ENCODE measurements at places on chromosomes 2 and 18.

DNA sequence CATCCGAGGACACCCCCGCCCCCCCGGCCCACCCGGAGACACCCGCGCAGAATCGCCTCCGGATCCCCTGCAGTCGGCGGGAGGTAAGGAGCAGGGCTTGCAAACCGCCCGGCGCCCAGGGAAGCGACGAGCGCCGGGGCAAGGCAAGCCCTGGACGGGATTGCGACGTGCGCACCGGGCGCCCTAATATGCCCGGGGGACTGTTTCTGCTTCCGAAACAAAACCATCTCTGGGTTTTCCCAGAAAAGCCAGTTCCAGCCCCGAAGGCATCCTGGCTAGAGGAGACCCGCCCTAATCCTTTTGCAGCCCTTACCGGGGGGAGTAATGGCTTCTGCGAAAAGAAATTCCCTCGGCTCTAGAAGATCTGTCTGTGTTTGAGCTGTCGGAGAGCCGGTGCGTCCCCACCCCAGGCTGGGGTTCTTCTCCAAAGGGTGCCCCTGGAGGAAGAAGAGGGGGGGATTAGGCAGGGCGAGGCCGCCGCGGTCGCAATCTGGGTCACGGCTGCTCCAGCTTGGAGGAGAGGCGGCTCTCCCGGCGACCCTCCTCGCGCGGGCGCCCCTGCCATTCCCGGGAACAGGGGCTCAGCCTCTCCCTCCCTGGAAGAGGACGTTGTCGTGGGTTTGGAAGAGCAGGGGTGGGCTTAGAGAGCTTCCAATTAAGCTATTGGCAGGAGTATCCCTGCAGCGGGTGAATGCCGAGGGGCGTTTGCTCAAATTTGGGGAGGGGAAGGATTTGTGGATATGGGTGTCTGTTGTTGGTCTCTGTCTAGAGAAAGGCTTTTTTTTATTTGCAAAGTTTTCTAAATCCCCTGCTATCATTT is 521 bp downstream of the MYCN start:
- no peak overlapping the region for H3K4me3 ChIP-seq
- H3K4me1 ChIP-seq, result peaks cover 19% of the 10 kb centered on the region
- H3K27me3 ChIP-seq, result peaks cover 11% of the 10 kb centered on the region

GRCh38 chr2:60320724-60321123 is 232.7 kb downstream of the BCL11A start:
- DNase-seq, result no peak
- H3K27ac ChIP-seq, result no peak overlapping the region
- H3K4me1 ChIP-seq, result no peaks in the 10 kb centered on the region

GRCh38 chr2:31266804-31267203 is 32.9 kb downstream of the EHD3 start:
- no peaks in the 10 kb centered on the region for H3K4me1 ChIP-seq
- H3K27me3 ChIP-seq, result no peaks in the 10 kb centered on the region
- H3K36me3 ChIP-seq, result no peaks in the 10 kb centered on the region
- DNase-seq, result no peak
- no peak overlapping the region for H3K4me3 ChIP-seq
- H3K27ac ChIP-seq, result no peak overlapping the region

DNA sequence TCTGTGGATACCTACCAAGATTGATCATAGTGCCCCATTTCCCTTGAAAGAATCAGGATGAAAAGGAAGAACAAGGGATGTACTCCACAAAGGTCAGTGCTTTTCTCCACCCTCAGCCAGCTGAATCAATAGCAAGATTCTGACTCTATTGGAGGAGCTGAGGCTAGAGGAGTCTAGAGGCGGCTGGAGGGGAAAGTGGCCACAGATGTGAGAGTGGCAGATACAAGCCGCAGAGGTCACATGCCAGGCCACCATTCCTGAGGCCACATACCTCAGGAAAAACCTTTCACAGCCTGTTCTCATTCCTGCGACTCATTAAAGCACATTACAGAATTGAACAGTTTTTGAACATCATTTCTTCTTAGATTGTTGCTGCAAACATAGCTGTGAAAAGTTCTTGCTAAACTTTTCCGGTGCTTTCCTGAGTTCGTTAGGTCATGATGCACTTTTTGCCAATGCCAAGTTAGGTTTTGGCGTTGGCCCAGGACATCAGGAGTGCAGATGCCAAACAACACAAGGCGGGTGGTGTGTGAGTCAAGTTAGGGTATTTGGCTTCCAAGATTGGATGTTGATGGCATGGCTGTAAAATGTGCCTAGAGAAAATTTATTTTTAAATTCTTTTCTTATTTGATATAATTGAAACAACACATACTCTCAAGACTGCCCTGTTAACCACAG is 160.7 kb upstream of the SP5 start:
- H3K36me3 ChIP-seq, result no peaks in the 10 kb centered on the region
- H3K4me1 ChIP-seq, result no peaks in the 10 kb centered on the region
- H3K27me3 ChIP-seq, result no peaks in the 10 kb centered on the region
- H3K4me3 ChIP-seq, result no peak overlapping the region
- no peak for DNase-seq

- H3K27me3 ChIP-seq, result no peaks in the 10 kb centered on the region
- no peaks in the 10 kb centered on the region for H3K4me1 ChIP-seq
- no peaks in the 10 kb centered on the region for H3K36me3 ChIP-seq
Measured at GRCh38 chr18:57909620-57910019, 106.5 kb upstream of the ATP8B1 start.

DNA sequence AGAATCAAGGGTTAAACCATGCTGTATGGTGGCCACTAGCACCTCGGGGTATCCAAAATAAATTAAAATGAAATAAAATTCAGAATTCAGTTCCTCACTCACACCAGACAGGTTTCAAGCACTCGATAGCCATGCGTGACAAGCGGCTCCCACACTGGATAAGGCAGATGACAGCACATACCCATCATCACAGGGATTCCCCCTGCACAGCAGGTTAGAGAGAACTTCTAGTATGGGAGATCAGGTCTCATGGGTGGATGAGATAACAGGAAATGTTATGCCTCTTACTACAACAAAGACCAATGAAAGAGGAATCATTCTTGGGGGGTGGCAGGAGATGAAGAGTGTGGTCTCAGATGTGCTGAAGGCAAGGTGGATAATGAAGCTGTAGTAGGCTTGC is 121.9 kb upstream of the ACAA2 start:
- no peak overlapping the region for H3K4me3 ChIP-seq
- DNase-seq, result no peak
- no peaks in the 10 kb centered on the region for H3K27me3 ChIP-seq
- H3K4me1 ChIP-seq, result no peaks in the 10 kb centered on the region
- no peak overlapping the region for H3K27ac ChIP-seq

DNA sequence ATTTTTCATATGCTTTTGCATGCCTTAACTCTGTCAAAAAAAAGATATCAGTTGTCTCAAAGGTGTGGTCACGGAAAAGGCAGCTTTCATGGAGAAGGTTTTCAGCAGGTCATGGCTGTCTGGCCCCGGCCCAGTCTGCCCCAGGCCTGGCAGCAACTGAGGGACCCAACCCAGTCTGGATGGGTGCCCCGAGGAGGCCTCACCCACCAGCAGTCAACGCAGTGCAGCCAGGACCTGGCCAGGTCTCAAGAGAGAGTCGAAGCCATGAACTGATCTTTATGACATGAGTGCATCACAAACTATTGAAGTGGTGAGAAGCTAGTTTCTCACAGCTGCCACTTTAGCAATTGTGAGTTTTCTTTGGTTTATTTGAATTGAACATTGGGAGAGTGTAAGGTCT is 7.9 kb downstream of the TUBB6 start:
- no peaks in the 10 kb centered on the region for H3K27me3 ChIP-seq
- H3K4me1 ChIP-seq, result no peaks in the 10 kb centered on the region
- no peak overlapping the region for H3K27ac ChIP-seq
- no peak for DNase-seq
- H3K4me3 ChIP-seq, result no peak overlapping the region

DNA sequence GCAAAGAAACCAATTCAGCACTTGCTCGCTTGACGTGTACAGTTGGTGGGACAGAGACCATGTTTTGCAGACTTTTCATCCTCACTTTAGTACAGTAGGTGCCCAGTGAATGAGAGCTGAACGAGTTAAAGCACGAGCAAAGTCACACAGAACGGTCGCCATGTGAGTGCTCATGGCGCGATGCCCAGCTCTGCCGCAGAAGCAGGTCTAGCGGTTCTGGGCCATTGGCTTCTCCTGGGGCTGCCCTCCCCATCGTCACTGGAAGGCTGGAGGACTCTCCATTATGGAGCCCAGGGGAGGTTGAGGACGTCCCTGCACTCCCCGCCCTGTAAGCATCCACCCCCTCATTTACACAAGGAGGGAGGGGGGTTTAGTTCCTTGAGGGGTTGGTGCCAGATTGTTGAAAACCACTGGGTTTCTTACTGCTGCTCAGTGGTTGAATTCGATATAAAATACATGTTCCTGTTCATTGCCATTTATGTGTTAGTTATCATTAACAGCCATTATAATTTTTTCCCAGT is 24.9 kb downstream of the PTGR3 start:
- no peak overlapping the region for H3K27ac ChIP-seq
- H3K27me3 ChIP-seq, result no peaks in the 10 kb centered on the region
- H3K4me3 ChIP-seq, result no peak overlapping the region

DNA sequence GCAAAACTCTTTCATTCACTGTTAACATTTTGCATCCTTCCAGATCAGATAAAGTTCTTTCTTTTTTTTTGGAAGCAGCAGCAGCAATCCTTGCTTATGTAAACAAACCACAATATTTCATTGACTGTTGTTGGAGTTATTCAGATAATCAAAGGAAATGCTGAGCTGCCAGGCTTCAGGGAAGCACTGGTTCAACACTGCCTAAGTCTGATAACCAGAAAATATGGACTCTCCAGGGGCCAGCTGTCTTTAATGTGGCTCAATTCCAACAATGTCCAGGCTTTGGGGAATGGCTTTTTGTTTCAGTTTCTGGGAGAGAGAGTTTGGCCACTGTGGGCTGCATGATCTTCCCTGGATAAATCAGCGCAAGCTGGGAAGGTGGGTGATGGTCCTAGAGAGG is 354.3 kb downstream of the AKAIN1 start:
- no peaks in the 10 kb centered on the region for H3K27me3 ChIP-seq
- H3K27ac ChIP-seq, result no peak overlapping the region
- H3K36me3 ChIP-seq, result no peaks in the 10 kb centered on the region

- no peaks in the 10 kb centered on the region for H3K36me3 ChIP-seq
- H3K27me3 ChIP-seq, result no peaks in the 10 kb centered on the region
- no peak within 1 kb of the TSS for H3K4me3 ChIP-seq
- no peak within 1 kb of the TSS for H3K27ac ChIP-seq
- no peaks in the 10 kb centered on the region for H3K4me1 ChIP-seq
Measured at GRCh38 chr2:165469417-165469816, at the start of gene CSRNP3. Gene CSRNP3 (plus strand): TSS chr2:165469698. CDS start chr2:165595066, 125,368 bp downstream.

DNA sequence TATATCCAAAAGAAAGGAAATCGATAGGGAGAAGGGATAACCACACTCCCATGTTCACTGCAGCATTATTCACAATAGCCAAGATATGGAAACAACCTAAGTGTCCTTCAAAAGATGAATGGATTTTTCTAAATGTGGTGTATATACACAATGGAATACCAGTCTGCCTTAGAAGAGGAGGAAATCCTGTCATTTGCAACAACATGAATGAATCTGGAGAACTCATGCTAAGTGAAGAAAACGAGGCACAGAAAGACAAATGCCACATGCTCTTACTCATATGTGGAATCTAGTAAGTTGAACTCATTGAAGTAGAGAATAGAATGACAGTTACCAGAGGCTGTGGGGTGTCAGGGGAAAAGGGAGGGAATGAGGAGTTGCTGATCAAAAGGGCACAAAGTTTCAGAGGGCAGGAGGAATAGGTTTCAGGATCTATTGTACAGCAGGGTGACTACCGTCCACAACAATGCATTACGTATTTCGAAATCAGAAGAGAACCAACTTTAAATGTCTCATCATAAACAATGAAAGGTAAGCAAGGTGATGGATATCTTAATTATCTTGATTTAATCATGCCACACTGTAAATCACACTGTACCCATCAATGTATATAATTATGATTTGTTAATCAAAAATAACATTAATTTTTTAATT is 46.1 kb downstream of the SIGLEC15 start:
- H3K4me1 ChIP-seq, result peaks cover 8% of the 10 kb centered on the region
- no peak for DNase-seq
- H3K27ac ChIP-seq, result no peak overlapping the region
- no peaks in the 10 kb centered on the region for H3K27me3 ChIP-seq
- peaks cover 58% of the 10 kb centered on the region for H3K36me3 ChIP-seq

GRCh38 chr2:223102040-223102400 is 50.0 kb downstream of the KCNE4 start:
- no peak overlapping the region for H3K27ac ChIP-seq
- H3K4me1 ChIP-seq, result no peaks in the 10 kb centered on the region

GRCh38 chr2:121722479-121722878 is 14.2 kb downstream of the NIFK start:
- no peak for DNase-seq
- H3K36me3 ChIP-seq, result peaks cover 13% of the 10 kb centered on the region
- no peak overlapping the region for H3K4me3 ChIP-seq
- no peak overlapping the region for H3K27ac ChIP-seq
- H3K27me3 ChIP-seq, result no peaks in the 10 kb centered on the region

- peak overlapping the region; percentile 62 for H3K27ac ChIP-seq
- peaks cover 42% of the 10 kb centered on the region for H3K36me3 ChIP-seq
- no peaks in the 10 kb centered on the region for H3K27me3 ChIP-seq
- H3K4me3 ChIP-seq, result no peak overlapping the region
- H3K4me1 ChIP-seq, result peaks cover 27% of the 10 kb centered on the region
Measured at GRCh38 chr18:2954869-2955645, 57.9 kb downstream of the LPIN2 start.

DNA sequence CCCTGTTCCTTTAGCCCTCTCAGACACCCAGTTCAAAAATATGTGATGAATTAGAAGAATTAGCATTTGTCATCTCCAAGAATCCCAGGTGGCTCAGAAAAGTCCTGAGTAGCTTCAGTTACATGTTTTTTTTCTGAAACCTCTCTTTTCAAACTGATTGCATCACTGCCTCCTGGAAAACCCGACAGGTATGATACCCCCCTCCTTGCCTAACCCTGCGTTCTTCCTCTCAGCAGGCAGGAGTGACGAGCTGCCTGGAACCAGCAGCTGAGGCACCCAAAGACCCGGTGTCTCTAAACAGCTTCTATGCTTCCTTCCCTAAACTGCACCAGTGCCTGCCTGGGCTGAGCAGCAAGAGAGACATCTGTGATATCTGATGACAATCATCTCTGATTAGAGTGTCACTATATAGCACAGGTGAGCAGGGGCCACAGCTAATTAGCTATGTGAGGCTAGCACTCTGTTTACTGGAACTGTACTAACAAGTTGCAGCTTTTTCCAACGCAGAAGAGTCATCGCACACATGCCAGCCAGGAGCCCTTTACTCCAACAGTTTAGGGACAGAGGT is 376.4 kb upstream of the ATP5MC3 start:
- H3K27ac ChIP-seq, result no peak overlapping the region
- H3K27me3 ChIP-seq, result no peaks in the 10 kb centered on the region
- H3K36me3 ChIP-seq, result no peaks in the 10 kb centered on the region
- no peak for DNase-seq
- H3K4me1 ChIP-seq, result no peaks in the 10 kb centered on the region

GRCh38 chr2:19476327-19476726 is 117.9 kb upstream of the OSR1 start:
- H3K36me3 ChIP-seq, result no peaks in the 10 kb centered on the region
- H3K4me1 ChIP-seq, result peaks cover 6% of the 10 kb centered on the region
- DNase-seq, result no peak
- H3K27ac ChIP-seq, result no peak overlapping the region

- H3K36me3 ChIP-seq, result no peaks in the 10 kb centered on the region
- no peaks in the 10 kb centered on the region for H3K27me3 ChIP-seq
- H3K4me1 ChIP-seq, result no peaks in the 10 kb centered on the region
- H3K27ac ChIP-seq, result no peak overlapping the region
- DNase-seq, result no peak
- H3K4me3 ChIP-seq, result no peak overlapping the region
Measured at GRCh38 chr2:152472481-152472887, 137.5 kb downstream of the FMNL2 start.

GRCh38 chr2:167294776-167295140 is 406.5 kb downstream of the XIRP2 start:
- peaks cover 4% of the 10 kb centered on the region for H3K4me1 ChIP-seq
- H3K4me3 ChIP-seq, result no peak overlapping the region
- peaks cover 7% of the 10 kb centered on the region for H3K27me3 ChIP-seq
- no peak for DNase-seq
- H3K36me3 ChIP-seq, result no peaks in the 10 kb centered on the region

All from effector memory CD4-positive, alpha-beta T cell (primary cell).